ENCODE measurements at places on chromosomes 3 and 15.

DNA sequence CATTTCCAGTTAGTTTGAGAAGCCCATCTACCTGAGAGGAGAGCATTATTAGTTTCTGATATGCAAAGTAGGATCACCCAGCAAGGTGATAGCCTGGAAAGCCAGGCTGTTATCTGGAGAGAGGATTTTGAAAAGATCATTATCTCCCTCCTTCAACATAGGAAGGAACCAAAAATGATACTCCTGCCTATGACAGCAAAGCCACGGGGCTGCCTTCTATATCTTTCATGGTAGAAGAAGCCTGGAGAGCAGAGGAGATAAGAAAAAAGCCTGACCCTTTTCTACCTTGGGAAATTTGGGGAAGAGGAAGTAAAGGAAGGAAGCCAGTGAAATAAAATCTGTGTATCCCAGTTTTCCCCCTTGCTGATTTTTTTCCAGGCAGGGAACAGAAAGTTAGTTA, 205.5 kb downstream of the MFSD1 start:
- no peak for DNase-seq

GRCh38 chr15:63349621-63350020, 32.0 kb downstream of the CA12 start:
- no peak for DNase-seq

GRCh38 chr15:93028632-93029213, 60.3 kb downstream of the RGMA start:
- DNase-seq: peak; percentile 5

GRCh38 chr15:34019369-34019990, 19.5 kb downstream of the AVEN start:
- no peak for DNase-seq

GRCh38 chr3:157746391-157746790, 243.2 kb upstream of the VEPH1 start:
- DNase-seq: no peak

GRCh38 chr15:60696523-60696859, 217.5 kb upstream of the ICE2 start:
- DNase-seq: no peak

DNA sequence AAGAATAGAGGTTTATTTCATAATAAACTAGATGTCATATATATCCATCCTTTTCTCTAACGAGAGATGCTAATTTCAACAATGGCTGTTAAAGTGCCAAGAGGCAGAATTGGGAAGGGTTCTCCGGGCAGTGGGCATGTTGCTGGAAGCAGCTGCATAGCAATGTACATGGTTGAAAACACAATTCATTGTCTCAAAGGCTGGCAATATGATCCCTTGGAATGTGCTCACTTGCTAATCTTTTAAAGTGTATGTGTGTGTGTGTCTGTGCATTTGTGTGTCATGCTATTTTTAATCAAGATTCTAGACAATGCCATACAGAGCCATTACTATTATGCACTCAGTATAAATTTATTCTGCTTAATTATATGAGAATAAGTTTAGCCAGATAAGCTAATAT, 1020.3 kb downstream of the NAALADL2 start:
- DNase-seq: no peak

GRCh38 chr15:73240866-73241499, 127.8 kb downstream of the HCN4 start:
- peak; percentile 68 for DNase-seq

DNA sequence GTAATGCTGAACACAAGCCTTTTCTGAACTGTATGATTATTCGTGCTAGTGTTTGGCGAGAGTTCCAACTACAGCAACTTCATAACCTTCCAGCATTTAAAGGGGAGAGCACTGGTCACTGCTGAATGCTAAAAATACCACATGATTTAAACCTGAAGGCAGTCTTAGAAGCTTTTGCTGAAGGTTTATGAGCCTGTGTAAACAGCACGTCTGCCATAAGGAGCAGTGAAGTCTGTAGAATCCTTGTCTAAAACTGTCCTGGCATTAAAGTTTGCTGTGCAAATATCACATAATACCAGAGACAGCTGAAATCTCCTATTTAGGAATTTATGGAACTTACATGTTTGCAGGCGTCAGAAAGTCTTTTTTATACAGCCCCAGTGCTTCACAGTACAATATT, 5.9 kb downstream of the SATB1 start:
- DNase-seq: no peak

DNA sequence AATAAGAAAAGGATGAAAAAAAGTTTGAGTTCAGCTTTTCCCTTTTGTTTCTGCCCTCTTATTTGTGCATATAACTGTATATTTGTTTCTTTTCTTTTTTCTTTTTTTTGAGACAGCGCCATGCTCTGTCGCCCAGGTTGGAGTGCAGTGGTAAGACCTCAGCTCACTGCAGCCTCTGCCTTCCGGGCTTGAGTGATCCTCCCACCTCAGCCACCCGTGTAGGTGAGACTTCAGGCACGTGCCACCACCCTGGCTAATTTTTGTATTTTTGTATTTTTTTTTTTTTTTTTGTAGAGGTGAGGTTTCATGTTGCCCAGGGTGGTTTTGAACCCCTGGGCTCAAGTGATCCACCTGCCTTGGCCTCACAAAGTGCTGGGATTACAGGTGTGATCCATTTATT, 31.4 kb downstream of the RNF111 start:
- no peak for DNase-seq

GRCh38 chr3:72123908-72124441, 339.0 kb upstream of the PROK2 start:
- DNase-seq: no peak

DNA sequence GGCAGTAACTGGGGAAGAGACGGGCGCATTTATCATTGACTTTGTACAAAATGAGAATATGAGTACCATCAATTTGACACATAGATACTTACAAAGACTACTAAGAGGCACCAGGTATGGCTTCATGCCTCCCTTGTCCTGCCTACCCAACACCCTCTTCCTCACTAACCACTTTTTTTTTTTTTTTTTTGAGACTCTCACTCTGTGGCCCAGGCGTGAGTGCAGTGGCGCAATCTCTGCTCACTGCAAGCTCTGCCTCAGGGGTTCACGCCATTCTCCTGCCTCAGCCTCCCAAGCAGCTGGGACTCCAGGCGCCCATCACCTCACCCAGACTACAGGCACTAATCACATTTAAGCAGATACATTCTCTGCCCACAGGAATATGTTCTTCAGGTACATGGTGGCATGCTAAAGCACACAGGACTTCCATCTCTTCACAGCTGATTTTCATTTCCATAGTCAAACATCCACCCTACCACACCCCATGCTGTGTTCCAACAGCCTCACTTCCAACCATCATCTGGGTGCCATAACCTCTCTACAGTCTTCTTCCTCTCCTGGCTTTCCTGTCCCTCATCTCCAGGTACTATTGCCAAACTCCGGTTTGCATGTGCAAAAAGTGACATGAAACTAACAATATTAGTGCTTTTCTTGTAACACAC, 41.7 kb downstream of the RAB27A start:
- no peak for DNase-seq

DNA sequence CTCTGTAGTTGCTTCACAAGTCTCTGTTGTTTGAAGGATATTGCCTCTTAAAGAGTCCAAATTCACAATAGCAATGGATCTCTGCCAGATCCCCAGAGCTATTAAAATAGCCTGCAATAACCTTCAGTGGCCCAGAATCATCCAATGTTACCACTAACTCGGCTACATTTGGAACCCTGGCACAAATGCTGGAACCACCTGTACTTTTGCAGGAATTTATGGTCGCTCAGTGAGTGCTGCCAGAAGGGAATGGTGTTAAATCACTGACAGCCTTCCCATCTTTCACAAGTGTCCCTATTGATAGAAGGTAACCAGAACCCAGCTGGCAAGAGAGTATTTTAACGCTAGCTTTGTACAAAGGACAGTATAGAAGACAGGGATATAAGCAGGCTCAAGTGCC, 298.8 kb upstream of the PLSCR5 start:
- DNase-seq: no peak

DNA sequence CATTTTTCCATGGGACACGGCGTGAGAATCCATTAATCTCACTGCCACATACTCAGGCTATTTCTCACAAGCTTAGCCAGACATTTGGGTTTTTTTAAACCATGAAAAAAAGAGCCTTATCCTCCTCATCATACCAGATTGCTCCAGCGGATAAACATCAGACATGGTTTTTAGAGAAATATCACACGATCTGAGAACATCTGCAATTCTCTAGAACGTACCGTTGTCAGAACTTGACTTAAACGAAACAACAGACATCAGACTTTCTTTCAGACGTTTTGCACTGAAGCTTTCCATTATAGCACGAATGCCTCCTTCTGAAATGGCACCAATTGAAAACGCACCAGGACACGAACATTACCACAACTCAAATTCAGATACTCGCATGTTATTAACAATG, 744.2 kb upstream of the CFAP20DC start:
- DNase-seq: no peak

- DNase-seq: no peak
Observed at GRCh38 chr15:82613747-82614146, 33.4 kb downstream of the CPEB1 start.

Data from stimulated activated naive CD4-positive, alpha-beta T cell treated with Interleukin-2 at 50 U/mL for 16 hours (primary cell).